ENCODE measurements at places on chromosomes 2 and 18.

GRCh38 chr2:136863874-136864273, 98.5 kb downstream of the THSD7B start:
- no peak for DNase-seq

DNA sequence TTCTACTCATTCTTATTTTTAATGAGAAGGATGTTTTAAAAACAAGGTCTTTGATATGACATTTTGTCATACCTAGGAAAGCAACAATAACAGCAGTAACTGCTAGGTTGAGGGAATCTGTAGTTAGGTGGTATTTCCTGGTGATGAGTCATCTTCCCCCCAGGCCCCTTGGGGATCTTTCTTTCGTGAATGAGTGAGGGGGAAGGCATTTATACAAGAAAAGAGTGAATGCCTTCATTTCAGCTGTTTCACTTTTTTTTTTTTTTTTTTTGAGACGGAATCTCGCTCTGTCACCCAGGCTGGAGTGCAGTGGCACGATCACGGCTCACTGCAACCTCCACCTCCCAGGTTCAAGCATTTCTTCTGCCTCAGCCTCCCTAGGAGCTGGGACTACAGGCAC, 108.6 kb downstream of the MAP4K4 start:
- no peak for DNase-seq

- peak; percentile 26 for DNase-seq
Observed at GRCh38 chr2:240972636-240973521, 25.5 kb upstream of the SNED1 start.

GRCh38 chr2:10447300-10447894, 730 bp downstream of the ODC1 start:
- DNase-seq, result peak; percentile 41

GRCh38 chr2:115460008-115460407, 1017.6 kb downstream of the DPP10 start:
- DNase-seq, result no peak

GRCh38 chr2:217279140-217279539, 419.3 kb upstream of the TNP1 start:
- no peak for DNase-seq

DNA sequence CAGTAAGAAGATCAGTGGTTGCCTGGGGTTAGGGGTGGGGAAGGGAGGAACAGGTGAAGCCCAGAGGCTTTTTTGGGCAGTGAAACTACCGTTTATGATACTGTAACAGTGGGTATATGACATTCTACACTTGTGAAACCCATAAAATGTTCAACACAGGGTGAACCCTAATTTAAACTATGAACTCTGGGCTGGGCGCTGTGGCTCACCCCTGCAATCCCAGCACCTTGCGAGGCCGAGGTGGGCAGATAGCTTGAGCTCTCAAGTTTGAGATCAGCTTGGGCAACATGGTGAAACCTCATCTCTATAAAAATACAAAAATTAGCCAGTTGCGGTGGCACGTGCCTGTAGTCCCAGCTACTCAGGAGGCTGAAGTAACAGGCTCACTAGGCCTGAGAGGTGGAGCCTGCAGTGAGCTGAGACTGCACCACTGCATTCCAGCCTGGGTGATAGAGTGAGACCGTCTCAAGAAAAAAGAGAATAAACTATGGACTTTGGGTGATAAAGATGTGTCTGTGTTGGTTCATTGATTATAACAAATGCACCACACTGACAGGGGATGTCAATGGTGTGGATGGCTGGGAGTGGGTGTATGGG, 17.6 kb upstream of the USP14 start:
- no peak for DNase-seq

- no peak for DNase-seq
Observed at GRCh38 chr2:79723830-79724229, 211.0 kb downstream of the CTNNA2 start.

DNA sequence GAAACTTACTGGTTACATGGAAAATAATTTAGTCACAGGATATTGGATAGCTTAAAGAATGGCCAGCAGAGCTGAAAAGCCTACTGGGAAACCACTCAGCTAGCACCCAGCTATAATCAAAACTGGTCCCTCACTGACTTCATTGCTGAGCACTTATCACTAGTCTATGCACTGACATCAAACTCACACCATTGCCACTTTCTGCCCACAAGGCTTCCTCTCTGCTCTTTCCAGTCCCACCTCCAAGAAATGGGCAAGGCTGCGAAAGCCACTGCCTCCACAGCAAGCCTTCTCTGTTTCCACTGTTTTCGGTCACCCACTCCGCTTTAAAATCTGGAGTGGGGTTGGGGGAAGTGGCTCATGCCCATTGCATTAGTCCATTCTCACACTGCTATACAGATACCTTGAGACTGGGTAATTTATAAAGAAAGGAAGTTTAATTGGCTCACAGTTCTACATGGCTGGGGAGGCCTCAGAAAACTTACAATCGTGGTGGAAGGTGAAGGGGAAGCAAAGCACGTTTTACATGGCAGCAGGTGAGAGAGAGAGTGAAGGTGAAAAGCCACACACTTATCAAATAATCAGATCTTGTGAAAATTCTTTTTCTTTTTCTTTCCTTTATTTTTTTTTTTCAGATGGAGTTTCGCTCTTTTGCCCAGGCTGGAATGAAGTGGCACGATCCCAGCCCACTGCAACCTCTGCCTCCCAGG, 77.0 kb upstream of the CERS6 start:
- no peak for DNase-seq

GRCh38 chr2:165191096-165191728, 12.6 kb downstream of the SCN3A start:
- no peak for DNase-seq

GRCh38 chr18:36889321-36889720, 60.4 kb downstream of the KIAA1328 start:
- DNase-seq, result no peak

DNA sequence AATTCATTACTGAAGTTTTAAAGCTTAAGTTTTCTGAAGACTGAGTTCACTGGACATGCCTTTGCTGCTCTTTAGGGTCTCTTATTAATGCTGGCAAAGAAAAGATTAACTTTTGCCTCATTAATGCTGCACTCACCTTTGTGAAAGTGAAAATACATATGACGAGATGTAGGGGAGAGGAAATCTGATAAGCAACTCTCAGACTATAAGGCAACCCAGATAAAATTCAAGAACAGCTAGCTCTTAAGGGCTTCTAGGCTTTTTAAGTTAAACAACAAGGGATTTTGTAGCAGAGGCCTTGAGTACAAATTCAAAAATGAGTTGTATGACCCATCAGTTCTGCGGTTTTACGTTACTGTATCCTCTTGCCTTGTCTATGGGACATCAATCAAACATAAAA, 143.7 kb downstream of the USP34 start:
- no peak for DNase-seq

GRCh38 chr2:52115750-52116149, 1083.8 kb upstream of the NRXN1 start:
- no peak for DNase-seq

GRCh38 chr2:125667630-125668029, 988.3 kb upstream of the GYPC start:
- DNase-seq, result no peak

DNA sequence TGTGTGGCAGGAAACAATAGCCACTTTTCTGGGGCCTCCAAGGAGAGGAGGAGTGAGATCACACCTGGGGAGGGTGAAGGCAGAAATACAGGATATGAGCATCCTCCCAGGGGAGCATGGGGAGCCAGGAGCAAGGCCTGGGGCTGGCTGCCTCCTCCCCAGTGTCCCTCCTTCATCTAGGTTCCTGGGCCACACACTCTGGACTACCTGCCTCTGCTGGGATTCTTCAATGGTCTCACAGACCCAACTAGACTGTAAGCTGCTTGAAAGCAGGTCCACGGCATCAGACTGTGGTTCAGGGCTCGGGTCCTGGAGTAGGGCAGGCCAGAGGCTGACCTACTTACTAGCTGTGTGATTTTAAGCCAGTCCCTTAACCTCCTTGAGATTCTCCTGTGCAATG, 94.0 kb downstream of the MCFD2 start:
- no peak for DNase-seq

DNA sequence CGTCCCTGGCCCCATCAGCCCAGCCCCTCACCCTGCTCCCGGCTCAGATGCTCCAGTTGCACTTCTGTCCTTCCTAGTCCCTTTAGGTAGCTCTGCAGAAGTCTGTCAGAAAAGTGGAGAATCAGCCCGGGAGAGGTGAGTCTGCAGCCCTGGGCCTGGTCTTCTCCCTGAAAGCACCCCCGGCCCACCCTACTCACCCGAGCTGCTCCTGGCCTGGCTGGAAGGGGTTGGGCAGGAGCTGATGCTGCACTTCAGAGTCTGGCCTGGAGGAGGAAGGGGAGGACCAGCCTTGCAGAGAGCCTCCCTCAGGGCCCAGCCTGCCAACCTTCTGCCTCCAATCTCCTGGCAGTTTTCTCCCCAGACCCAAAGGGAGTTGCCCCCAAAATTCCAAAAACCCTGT, 15.8 kb downstream of the KHK start:
- no peak for DNase-seq

- DNase-seq, result no peak
Observed at GRCh38 chr2:38384338-38384737, 7.3 kb upstream of the ATL2 start.

- peak; percentile 21 for DNase-seq
Observed at GRCh38 chr18:58953627-58954026, 89.0 kb downstream of the ZNF532 start.

- DNase-seq, result no peak
Observed at GRCh38 chr2:187542123-187542522, 12.1 kb downstream of the TFPI start.

DNA sequence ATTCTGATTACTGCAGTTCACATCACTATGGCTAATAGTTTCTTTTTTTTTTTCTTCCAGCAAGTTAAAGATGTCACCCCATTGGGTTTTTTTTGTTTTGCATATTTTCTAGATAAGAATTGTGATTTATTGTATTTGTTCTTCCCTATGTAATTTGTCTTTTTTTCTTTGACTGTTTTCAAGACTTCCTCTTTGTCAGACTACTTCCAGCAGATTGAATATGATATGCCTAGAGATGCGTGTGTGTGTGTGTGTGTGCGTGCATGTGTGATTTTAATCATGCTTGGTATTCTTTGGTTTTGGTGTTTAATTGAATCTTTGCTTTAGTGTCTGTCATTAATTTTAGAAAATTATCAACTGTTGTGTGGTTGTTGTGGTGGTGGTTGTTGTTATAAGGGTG, 166.7 kb upstream of the SLC39A10 start:
- DNase-seq, result no peak

DNA sequence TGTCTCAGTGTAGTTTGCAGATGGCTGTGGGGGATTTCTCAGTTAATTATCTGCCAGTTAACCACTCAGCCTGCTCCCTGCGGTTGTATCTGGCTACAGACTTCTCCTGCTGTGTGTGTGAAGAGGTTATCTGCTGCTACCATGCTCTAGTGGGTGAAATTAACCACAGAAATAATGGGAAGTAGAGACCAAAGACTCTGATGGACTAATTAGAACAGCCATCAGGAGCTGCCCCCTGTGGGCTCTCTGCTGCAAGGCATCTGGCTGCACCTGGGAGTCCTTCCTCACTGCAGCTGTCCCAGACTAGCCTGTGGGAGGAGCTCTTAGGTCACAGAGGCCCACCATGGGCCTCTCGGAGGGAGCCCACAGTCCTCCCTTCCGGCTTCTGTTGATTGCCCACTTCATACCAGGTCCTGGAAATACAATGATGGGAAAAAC, 66.6 kb downstream of the CTIF start:
- DNase-seq, result peak; percentile 56

DNA sequence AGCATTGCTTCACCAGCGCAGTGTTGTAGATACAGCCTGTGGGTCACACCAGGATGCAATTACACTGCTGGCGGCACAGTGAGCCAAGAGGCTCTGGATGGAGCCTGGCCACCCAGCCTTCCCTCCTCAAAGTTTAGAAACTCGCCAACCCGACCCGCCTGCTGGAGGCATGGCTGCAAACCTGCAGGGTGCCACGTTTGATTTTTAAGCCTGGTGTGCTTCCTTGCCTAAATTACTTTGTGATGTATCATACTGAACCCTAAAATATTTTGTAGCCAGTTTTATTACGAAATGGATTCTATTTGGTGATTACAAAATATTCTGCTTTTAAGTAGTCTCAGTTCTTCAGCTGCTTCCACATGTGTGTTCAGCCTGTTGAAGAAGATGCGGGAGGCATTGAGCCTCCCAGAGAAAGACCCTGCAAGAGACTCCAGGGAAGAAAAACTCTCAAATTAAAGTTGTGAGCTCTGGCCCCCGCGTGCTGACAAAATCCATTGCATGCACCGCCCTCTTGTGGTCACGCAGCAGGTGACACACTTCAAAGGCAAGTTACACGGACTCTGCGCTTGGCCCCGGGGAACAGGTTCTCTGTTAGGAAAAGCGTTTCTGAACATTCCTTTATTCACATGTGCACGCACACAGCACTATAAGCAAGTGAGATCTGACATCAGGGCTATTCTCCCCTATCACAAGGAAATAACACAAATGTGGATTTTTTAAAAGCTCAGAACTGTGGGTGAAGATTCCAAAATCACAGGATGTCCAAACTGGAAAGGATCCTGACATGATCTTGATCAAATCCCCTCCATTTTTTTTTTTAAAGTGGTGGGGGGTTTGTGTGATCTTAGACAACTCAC, 63.0 kb upstream of the TWIST2 start:
- DNase-seq, result peak; percentile 55

GRCh38 chr2:14633461-14634181, 1.1 kb downstream of the LRATD1 start:
- DNase-seq, result peak; percentile 62
